ENCODE measurements at places on chromosomes 13 and 19. TPM values are rescaled to one million over a fixed set of nuclear protein-coding genes. Genes with fewer than 3 reads are reported as not detected.
A peak's percentile ranks its signal among the peaks of the same experiment; 100 is the strongest.

Gene ERICH6B
- not detected for total RNA-seq

Gene ACP5
- total RNA-seq, result 650 TPM

Gene APOC4
- 0.68 TPM for total RNA-seq

Gene KLK8
- not detected for total RNA-seq

Gene KLK3
- total RNA-seq, result not detected

Gene PIN1
- 57.0 TPM for total RNA-seq

GRCh38 chr19:18869781-18870530 is 26.0 kb downstream of the CERS1 start:
- peaks cover 36% of the 10 kb centered on the region for H3K36me3 ChIP-seq
- H3K4me3 ChIP-seq, result no peak overlapping the region
- peaks cover 8% of the 10 kb centered on the region for H3K27me3 ChIP-seq
- H3K4me1 ChIP-seq, result peaks cover 11% of the 10 kb centered on the region

DNA sequence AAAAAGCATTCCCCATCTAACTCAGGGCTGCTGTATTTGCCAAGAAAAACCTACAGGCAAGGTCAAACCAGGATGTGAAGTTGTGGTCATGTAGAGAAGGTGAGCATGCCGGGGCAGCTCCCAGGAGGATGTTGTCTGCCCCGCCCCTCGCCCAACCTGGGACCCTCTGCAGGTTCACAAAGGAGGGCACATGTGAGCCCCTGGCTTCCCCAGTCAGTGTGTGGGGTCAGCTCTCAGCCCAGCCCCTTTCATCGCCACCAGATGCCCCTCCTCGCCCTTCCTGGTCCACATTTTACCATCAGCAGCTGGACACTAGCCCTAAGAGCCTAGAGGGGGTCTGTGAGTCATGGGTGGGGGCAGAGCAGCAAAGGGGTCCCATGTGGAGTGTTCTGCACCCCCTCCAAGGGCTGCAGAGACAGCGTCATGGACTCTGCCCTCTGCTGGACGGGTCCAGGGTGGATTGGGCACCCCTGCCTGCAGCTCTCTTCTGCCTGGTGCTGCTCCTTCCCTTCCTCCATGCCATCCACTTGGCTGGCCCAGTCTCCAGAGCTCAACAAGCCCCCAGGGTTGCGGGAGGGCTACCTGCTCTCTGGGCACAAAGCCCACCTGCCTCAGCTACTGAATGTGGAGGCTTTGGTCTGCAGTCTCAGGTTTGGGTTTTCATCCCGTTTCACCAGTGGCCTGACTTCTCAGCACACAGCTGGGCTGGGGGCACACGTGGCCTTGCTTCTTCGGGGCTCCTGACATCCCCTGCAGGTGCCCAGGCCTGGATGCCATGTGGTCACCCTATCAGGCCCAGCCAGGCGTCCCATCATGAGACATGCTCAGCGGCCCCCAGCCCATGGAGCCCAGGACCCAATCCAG is 3.7 kb downstream of the PLEKHF1 start:
- H3K36me3 ChIP-seq, result peaks cover 9% of the 10 kb centered on the region
- peaks cover 79% of the 10 kb centered on the region for H3K4me1 ChIP-seq
- DNase-seq, result no peak
- H3K27ac ChIP-seq, result peak overlapping the region; percentile 25
- H3K4me3 ChIP-seq, result peak overlapping the region; percentile 8
- H3K27me3 ChIP-seq, result no peaks in the 10 kb centered on the region

- peaks cover 12% of the 10 kb centered on the region for H3K27me3 ChIP-seq
- H3K4me3 ChIP-seq, result no peak overlapping the region
- H3K36me3 ChIP-seq, result no peaks in the 10 kb centered on the region
- peaks cover 24% of the 10 kb centered on the region for H3K4me1 ChIP-seq
- H3K27ac ChIP-seq, result no peak overlapping the region
Observed at GRCh38 chr19:31315652-31316051, 33.6 kb downstream of the TSHZ3 start.

GRCh38 chr19:54692298-54692615 is 29.5 kb downstream of the LILRB4 start:
- DNase-seq, result no peak
- no peak overlapping the region for H3K4me3 ChIP-seq
- no peaks in the 10 kb centered on the region for H3K36me3 ChIP-seq

DNA sequence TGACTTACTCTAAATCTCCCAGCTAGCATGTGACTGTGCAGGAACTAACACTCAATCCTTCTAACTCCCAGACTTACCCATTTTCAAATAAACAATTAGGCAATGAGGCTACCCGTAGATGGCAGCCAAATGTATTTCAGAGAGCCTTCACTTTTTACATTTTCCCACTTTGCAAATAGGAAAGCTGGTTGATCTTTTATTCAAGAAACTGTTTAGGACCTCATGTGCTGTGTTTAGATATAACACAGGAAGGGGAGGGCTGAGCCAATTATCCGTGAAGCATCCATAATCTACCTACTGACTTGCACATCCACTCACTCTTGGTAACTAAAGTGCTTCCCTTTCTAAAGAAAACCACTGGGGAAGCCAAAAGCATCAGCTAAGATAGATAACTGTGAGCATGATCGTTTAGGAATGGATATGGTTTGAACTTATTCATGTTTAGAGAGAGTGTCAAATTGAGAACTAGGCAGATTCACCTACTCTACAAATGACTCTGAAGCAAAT is 33.4 kb downstream of the MBNL2 start:
- no peak overlapping the region for H3K4me3 ChIP-seq
- DNase-seq, result no peak
- no peaks in the 10 kb centered on the region for H3K27me3 ChIP-seq
- no peaks in the 10 kb centered on the region for H3K36me3 ChIP-seq

GRCh38 chr13:50376895-50377575 is 361.8 kb downstream of the KCNRG start:
- no peaks in the 10 kb centered on the region for H3K27me3 ChIP-seq
- no peak overlapping the region for H3K4me3 ChIP-seq
- H3K36me3 ChIP-seq, result no peaks in the 10 kb centered on the region
- DNase-seq, result no peak

- peak overlapping the region; percentile 87 for H3K4me3 ChIP-seq
- no peaks in the 10 kb centered on the region for H3K27me3 ChIP-seq
- DNase-seq, result peak; percentile 84
- peak overlapping the region; percentile 92 for H3K27ac ChIP-seq
- no peaks in the 10 kb centered on the region for H3K36me3 ChIP-seq
Observed at GRCh38 chr19:11737964-11738745, 591 bp downstream of the ZNF823 start.

DNA sequence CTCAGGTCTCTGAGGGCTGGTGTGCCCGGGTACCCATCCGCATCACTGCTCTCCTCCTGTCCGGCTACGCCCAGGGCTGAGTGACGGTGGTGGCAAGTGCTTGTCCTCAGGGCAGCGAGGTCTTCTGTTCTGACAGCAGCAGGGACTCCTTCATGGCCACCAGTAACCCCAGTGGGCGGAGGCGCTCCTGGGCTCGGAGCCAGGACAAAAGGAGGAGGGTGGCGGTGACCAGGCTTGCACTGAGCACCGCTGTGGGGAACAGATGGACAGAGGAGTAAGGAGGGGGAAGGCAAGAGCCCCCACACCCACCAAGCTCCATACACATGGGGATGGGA is 5.8 kb downstream of the CD320 start:
- H3K36me3 ChIP-seq, result peaks cover 9% of the 10 kb centered on the region
- peak; percentile 45 for DNase-seq
- no peak overlapping the region for H3K4me3 ChIP-seq
- H3K27me3 ChIP-seq, result no peaks in the 10 kb centered on the region

DNA sequence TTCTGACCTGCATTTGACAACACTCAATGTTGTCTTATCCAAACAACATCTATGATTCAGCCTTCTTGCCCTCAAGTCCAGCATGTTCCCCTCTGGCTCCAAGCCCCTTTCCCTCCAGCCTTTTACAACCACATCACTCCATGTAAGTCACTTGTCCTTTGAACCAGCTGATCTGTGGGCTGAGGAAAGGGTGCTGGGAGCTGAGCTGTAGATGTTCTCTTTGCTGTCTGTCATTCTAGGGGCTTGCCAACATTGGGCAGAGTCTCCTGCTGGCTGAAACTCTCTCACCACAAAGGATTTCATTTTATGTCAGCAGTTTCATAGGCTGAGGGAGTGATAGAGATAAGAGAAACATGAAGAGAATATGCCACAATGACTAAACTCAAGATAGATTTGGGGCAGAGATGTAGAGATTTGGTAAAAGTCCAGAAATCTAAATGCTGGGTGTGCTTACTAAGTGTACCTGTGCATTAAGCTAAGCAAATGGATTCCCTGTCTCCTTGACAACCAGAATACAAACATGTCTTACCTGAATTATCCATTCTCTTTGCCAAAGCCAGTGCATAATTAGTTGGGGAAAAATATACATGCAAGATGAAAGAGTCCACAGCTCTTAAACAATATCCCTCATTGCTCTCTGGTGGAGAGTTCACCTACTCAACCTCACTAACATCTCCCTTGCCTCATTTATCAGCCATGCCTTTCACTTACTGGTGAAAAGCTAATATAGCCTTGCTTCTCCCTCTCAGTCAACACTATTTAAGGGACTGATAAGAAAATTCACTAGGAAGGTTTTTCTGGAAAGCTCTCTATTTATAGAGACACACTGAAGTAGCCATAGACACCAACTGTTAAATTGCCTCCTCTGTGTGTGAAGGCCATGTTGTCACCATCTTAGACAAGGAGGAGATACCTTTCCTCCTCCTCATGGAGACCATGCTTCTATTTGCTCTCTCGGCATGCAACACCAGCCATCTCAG is 175.5 kb upstream of the SERP2 start:
- peaks cover 23% of the 10 kb centered on the region for H3K4me1 ChIP-seq
- no peaks in the 10 kb centered on the region for H3K36me3 ChIP-seq
- no peak for DNase-seq

DNA sequence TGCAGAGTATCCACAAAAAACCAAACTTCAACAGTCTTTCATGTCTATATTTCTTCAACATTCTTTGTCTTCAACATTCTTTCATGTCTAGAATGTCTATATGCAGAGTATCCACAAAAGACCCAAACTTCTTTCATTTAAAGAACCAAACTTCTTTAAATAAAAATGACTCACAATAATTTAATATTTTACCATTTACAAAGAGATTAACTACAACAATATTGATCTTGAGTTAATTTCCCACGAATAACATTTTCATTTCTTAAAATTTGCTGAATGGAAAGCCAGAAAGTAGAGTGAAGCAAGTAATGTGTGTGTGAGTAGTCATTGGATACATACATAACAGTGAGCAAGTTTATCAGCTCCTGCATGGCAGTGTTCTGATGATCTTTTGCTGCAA is 1069.7 kb downstream of the EFNB2 start:
- no peaks in the 10 kb centered on the region for H3K27me3 ChIP-seq
- no peak for DNase-seq
- H3K4me1 ChIP-seq, result no peaks in the 10 kb centered on the region
- no peaks in the 10 kb centered on the region for H3K36me3 ChIP-seq
- H3K4me3 ChIP-seq, result no peak within 1 kb of the TSS
- no peak within 1 kb of the TSS for H3K27ac ChIP-seq

GRCh38 chr13:66826398-66826797 is 403.7 kb downstream of the PCDH9 start:
- no peaks in the 10 kb centered on the region for H3K4me1 ChIP-seq
- no peak for DNase-seq
- no peaks in the 10 kb centered on the region for H3K27me3 ChIP-seq
- H3K36me3 ChIP-seq, result no peaks in the 10 kb centered on the region
- H3K27ac ChIP-seq, result no peak overlapping the region
- H3K4me3 ChIP-seq, result no peak overlapping the region

GRCh38 chr19:19404879-19405860 is at the start of gene GATAD2A:
Gene GATAD2A, plus strand, starts transcription at chr19:19405675. Its CDS starts 59,671 bp downstream, at chr19:19465346.
- no peaks in the 10 kb centered on the region for H3K27me3 ChIP-seq
- H3K36me3 ChIP-seq, result no peaks in the 10 kb centered on the region
- H3K27ac ChIP-seq, result peak within 1 kb of the TSS; percentile 90
- peak; percentile 94 for DNase-seq

- H3K36me3 ChIP-seq, result no peaks in the 10 kb centered on the region
- DNase-seq, result peak; percentile 20
- H3K4me1 ChIP-seq, result no peaks in the 10 kb centered on the region
- no peaks in the 10 kb centered on the region for H3K27me3 ChIP-seq
- H3K4me3 ChIP-seq, result no peak overlapping the region
- no peak overlapping the region for H3K27ac ChIP-seq
Observed at GRCh38 chr19:16051254-16052025, 24.9 kb upstream of the TPM4 start.

DNA sequence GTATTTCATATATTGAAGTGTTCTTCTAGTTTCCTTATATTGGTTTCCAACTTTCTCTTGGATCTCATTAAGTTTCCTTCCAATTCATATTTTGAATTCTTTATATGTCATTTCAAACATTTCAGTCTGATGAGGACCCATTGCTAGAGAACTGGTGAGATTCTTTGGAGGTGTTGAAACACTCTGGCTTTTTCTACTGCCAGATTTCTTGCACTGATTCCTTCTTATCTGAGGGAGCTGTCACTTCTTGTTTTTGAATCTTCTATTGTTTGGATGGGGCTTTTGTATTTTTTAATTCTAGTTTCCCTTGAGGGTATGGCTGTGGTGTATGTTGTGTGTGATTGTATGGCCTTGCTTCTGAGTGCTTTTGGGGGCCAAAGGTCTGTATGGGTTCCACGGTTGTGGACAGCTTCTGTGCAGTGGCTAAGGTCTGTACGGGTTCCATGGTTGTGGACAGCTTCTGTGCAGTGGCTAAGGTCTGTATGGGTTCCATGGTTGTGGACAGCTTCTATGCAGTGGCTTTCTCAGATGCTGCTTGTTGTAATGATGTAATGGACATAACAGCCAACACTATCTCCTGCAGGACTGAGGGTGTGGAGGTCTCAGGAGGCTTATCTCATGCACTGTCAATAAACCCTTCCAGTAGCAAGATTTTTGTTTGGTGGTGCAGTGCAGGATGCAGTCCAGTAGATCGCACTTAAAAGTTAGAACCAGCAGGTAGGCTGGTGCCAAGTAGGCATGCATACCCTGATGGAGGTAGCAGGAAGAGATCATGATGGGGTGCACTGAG is 36.8 kb downstream of the ACSBG2 start:
- H3K4me3 ChIP-seq, result no peak overlapping the region
- no peaks in the 10 kb centered on the region for H3K36me3 ChIP-seq
- DNase-seq, result no peak

DNA sequence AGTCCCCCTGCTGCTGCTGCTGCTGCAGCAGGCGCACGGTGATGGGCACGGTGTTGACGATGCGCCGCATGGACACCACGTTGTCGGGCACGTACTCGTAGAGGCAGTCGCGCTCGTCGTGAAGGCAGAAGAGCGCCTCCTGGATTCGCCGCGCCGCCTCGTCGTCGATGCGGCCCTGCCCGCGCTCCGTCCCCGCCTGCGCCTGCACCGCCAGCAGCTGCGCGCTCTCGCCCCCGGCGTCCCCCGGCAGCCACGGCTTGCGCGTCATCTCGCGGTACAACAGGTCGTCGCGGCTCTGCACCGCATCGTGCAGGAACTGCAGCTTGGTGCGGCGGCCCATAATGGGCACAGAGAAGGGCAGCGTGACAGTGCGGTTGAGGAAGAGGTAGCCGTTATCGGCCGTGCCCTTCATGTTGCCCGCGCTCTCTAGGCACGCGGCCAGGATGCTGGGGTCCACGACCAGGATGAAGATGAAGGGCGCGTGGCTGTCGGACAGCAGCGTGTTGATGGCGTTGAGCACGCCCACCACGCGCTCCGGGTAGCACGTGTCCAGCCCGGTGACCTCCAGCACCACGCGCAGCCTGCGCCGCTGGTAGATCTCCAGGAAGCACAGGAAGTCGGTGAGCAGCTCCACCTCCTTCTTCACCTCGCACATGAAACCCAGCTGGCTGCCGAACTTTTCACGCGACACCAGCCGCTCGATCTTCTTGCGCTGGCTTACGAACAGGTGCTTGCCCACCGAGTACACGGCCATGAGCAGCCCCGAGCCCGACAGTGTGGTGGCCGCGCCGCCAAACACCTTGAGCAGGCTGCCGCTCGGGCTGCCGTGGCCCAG is 8.1 kb downstream of the NKPD1 start:
- H3K36me3 ChIP-seq, result no peaks in the 10 kb centered on the region
- peaks cover 27% of the 10 kb centered on the region for H3K4me1 ChIP-seq
- peaks cover 67% of the 10 kb centered on the region for H3K27me3 ChIP-seq
- peak; percentile 66 for DNase-seq
- H3K4me3 ChIP-seq, result peak overlapping the region; percentile 41
- no peak overlapping the region for H3K27ac ChIP-seq

Measured in lower lobe of right lung (tissue), 2 donors.